ENCODE measurements at places on chromosomes 7 and 10.
A peak's percentile ranks its signal among the peaks of the same experiment; 100 is the strongest.

- DNase-seq = peak; percentile 71
Measured at GRCh38 chr7:128742206-128742605, 3.0 kb downstream of the CALU start.

DNA sequence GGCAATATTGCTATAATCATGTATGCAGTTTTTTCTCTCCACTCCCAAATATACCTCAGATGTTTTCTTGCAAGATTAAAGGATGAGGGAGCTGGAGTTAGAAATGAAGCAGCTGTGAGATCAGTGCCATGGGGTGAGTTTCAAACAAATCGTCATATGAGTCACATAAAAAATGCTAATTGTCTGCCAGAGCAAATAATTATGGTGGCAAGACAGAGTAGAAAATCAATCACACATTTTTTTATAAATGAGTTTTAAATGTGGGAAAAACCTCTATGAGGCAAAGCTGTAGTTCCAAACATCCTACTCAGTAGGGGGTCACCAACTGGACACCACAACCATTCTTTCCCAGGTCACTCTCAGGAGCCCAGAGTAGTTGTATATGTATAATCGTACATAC lies 55.3 kb downstream of the CH25H start:
- peak; percentile 26 for DNase-seq

DNA sequence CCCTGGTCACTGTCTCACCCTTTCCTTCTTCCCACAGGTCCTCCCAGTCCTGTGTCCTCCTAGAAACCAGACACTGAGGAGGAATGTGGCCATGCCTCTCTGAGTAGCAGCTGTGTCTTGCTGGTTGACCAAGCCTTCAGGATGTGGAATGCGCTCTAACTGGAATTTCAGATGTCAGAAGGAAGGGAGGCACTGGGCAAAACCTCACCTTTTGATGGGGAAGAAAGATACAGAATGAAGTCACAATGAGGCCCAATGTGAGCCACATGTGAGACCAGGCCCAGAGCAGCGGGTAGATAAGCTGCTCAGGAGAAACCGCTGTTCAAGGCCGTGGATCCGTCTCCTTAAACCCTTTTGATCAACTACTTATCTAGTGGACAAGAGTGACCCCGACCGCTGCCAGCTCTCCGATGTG lies 54.8 kb upstream of the ECHDC3 start:
- peak; percentile 8 for DNase-seq

DNA sequence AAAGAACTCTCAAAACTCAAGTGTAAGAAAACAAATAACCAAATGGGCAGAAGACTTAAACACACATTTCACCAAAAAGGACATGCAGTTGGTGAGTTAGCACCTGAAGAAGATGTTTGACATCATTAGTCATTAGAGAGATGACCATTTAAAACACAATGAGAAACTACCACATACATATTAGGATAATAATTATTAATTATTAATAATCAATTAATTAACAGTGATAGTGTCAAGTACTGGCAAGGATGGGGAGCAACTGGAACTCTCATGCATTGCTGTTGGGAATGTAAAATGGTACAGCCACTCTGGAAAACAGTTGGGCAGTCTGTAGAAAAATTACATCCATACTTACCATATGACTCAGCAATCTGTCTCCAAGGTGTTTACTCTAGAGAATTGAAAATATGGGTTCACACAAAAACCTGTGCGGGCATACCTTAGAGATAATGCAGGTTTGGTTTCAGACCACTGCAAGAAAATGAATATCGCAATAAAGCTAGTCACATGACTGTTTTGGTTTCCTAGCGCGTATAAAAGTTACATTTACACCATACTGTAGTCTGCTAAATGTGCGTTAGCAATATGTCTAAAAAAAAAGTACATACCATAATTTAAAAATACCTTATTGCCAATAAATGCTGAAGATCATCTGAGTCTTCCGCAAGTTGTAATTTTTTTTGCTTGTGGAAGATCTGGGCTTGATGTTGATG lies 30.3 kb downstream of the ARID5B start:
- DNase-seq = no peak

GRCh38 chr10:114681542-114681941 lies 23.5 kb upstream of the ABLIM1 start:
- DNase-seq = peak; percentile 39
